ENCODE measurements at places on chromosomes 1 and 21.

DNA sequence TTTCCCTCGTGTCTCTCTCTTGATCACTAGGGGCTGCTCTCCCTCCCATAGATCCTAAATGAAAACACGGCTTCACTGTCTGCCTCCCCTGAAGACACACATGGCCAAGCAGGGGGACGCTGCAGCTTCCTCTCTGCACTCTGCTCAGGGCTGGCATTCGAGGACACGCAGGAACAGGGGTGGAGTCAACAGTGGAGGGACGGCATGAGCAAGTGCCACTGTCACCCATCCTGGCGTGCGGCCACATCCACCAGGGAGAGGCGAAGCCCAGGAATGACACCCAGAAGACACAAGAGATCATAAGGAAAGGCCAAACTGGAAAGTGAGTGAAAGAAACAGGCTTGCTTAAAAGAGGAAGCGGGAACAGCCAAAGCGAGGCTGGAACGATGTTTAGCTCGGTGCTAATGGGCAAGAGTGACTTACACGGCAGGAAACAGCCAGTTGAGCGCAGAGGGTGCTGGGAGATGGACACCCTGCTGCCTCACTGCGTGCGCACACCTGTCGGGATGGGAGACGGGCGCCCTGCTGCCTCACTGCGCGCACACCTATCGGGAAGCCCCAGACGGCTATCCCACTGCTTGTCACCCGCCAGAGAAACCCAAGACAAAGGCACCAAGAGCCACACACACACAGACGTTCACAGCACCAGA, 13.6 kb upstream of the C1QTNF12 start:
- no peak for DNase-seq

GRCh38 chr1:199132006-199132405, 493.2 kb downstream of the PTPRC start:
- DNase-seq, result no peak

- no peak for DNase-seq
These were observed 10.6 kb upstream of the S100A11 start for GRCh38 chr1:152047413-152047729.

DNA sequence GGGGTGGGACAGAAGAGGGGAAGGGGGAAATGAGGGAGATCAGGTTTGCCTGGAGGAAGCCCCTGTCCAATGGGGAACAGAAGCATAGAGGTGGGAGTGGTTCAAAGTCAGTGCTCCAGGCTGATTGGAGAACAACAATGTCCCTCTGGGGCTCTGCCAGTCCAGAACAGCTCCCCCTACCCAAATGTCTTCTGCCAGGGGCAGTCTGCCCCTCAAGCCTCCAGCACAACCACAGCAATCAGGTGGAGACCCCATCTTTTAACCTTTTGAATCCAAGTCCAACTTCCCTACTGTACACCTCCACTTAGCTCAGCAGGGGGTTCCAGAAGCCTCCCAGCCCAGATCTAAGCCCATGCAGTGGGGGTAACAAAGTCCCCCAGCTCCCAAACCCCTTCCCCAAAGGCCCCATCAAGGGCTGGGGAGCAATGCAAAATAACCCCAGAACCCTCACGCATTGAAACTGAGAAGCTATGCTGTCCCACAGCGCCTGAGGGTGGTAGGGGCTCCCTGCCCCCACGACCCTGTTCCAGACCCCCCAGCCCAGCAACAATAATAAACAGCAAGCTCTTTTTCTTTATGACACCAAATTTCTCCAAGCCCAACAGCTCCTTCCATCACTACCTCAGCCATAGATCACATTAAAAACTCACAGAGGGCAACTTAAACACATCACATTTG, 3.3 kb downstream of the AHDC1 start:
- no peak for DNase-seq

- no peak for DNase-seq
These were observed 227.1 kb downstream of the TOMM20 start for GRCh38 chr1:234901491-234902049.

GRCh38 chr1:180947499-180947885, 34.8 kb downstream of the KIAA1614 start:
- no peak for DNase-seq

GRCh38 chr1:62590255-62590969, 6.9 kb upstream of the ANGPTL3 start:
- DNase-seq, result no peak

DNA sequence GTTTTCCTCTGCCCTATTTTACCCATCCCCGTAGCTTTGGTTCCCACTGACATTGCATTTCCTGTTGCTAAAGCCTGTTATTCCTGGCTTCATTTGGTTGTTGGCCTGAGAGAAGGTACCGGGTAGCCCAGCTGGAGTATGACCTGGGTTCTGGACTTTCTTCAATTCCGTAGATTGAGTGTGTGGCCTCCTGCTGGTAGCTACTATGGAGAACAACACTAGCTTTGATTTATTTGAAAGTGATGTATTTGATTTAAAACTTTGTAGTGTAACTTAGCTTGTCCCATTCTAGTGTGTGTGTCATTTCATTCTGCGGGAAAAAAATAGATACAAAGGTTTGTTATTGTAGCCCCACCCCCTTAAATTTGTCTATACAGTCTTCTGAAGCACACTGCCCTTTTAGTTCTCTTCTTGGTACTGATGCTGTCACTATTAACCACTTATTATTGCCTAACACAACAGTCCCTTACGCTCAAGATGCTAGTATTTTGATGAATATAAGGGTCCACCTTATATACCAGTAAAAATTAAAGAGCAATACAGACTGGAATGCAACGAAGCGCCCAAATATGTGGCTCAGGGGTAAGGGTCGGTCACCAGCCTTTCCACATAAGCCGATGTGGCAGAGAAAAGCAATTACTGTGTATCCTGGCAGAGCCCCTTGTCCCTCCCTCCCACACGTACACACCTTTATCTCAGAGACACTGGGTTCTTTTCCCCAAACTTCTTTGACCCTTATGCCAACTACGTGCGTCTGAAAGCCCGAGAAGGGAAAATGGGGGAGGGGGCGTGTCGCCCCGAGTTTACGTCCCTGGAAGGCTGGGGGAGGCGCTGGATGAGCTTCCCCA, 643 bp upstream of the MOV10 start:
- DNase-seq, result peak; percentile 30

GRCh38 chr1:36905941-36906340, 128.4 kb downstream of the GRIK3 start:
- no peak for DNase-seq

DNA sequence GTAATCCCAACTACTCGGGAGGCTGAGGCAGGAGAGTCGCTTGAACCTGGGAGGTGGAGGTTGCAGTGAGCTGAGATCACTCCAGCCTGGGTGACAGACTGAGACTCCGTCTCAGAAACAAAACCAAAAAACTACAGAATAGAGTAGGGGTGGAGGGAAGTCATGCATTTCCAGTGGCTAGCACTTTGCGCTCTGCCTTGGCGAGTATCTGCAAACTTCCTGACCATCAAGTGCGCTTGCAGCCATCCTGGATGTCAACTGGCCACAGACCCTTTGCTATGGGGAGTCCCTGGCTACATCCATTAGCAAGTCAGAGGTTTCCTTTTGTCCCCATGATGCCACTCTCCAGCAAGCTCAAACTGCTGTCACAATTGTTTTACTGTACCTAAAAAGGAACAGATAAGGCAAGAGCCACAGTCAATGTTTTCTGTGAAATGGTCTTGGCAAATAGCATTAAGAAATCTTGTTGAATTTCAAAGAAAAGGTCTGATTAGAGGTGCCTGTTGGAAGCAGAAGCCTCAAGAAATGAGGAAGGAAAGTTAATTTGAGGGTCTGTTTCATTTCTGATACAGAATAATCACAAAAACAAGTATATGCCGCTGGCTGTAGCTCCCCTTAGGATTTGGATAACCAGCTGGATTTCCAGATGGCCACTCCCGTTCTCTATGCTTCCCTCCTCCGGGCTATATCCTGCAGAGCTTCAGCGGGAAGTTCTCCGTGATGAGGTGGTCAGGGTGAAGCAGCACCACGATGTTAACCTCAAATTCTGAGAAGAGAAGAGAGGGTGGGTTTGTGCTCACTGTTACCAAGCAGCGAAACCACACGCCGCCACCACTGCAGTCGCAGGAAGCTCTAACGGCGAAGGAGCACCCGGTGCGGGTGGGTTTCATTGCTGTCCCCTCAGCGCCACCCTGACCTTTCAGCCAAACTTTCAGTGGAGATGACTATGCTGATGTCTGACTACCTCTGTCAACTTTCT, 42.0 kb downstream of the VPS26C start:
- no peak for DNase-seq

- no peak for DNase-seq
These were observed 174.3 kb upstream of the LMO4 start for GRCh38 chr1:87154384-87154783.

GRCh38 chr1:64184003-64184440, 19.4 kb upstream of the UBE2U start:
- DNase-seq, result no peak

GRCh38 chr1:116062201-116062600, 49.0 kb upstream of the MAB21L3 start:
- DNase-seq, result no peak

GRCh38 chr1:39082010-39082799, 56.1 kb downstream of the NDUFS5 start:
- DNase-seq, result no peak

DNA sequence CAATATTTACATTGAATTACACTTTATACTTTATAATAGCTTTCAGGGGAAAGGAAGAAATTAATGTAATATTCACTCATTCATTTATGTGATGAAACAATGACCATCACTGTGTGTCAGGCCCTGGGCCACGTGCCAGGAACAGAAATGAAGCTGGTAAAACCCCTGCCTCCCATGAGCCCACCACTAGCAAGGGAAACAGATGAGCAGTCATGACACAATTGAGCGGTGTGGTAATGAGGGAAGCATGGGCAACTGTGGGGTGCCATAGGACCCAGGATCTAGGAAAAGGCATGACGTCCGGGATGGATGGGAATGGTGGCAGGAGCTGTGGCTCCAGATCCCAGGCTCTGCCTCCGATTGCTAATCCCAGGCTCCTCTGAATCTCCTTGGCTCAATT, 17.0 kb upstream of the SLC5A9 start:
- DNase-seq, result no peak

DNA sequence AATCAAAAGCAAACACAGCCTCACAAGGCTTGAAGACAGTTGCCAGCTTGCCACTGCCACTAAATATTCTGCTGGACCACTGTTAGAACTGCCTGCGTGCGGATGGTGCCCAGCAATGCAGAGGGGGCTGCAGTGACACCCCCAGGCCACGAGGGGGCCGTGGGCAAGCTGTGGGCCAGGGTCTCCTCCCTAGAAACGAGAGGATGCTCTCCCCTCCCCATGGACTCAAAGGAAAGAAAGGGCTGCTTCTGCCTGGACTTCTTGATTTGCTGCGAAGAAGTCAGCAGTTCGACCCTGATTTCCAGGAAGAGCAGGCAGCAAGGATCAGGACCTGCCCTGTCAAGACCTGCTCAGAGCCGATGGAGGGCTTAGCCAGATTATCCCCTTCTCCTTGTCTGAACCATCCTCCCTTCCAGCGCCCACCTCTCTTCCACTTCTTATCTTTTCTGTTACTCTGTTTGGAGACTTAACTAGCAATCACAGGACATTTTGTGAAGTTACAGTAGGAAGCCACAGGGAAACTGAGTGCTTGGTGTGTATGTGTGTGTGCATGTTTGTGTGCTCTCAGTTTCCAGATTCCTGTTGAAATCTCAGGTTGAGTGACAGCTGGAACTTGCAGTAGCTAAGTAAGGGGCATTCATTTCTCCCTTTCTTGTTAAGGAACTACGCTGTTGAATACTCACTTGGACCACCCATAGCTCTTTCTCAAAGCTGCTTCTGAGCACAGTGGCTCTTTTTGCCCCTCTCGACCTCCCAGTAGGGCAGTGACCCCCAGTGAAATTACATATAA, 2.7 kb downstream of the MAN1C1 start:
- DNase-seq, result no peak

DNA sequence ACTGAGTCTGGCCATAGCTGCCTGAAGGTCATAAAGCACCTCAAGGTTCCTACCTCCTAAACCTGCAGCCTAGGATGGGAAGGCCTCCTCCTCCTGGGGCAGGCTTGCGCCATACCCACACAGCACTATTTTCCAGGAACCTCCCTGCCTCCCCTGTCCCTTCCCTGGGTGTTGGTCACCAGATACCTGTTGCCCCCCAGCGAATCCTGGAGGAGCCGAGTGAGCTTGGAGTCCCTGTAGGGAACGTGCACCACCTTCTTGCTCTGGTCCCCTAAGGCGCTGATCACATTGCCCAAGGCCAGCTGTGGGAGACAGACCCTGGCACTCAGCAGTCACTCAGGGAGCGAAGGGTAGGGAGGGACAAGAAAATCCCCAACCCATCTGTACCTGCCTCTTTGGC, 19.4 kb downstream of the KIF21B start:
- DNase-seq, result no peak

- no peak for DNase-seq
These were observed 26.4 kb upstream of the KCNC4 start for GRCh38 chr1:110183642-110184167.

GRCh38 chr1:110309139-110309538, 30.0 kb upstream of the RBM15 start:
- no peak for DNase-seq

GRCh38 chr1:20284625-20285024, 6.0 kb upstream of the VWA5B1 start:
- no peak for DNase-seq

DNA sequence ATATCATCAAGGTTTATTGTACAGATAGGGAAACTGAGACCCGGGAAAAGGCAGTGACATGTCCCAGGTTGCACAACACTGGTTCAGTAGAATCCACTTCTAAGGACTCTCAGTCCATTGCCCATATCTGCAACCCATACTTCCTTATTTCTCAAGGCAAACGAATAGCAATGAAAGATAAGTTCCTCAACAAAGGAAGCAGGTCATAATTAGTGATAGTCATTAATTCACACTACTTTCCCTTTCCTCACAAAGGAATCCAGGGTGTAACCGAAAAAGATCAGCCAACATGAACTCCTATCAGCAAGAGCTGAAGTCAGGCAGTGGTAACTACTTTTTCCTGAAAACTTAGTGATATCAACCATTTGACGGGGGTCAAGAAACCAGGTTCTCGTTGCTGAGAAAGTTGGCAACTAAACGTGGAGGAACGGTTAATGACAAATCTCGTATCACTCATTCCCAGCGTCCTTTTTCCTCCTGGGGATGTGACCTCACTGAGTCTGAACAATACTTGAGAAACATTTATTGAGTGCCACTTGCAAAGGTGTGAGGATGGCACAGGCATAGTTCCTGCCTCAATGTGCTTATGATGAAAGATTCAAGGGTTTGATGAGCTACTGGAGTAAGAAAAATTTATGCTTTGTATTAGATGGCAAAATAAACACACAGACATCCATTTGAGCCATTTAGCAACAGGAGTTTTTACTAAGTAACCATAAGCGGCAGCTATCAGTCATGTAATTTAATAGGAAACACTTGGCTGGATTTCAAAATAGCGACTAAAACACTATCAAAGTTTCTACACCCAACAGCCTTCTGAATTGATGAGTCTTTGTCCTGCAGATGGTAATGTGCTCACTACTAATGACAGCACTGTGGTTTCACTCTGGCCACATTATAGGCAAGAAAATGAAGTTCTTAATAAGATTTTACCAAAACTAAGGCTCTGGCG, 82.3 kb downstream of the PLPP3 start:
- no peak for DNase-seq

- DNase-seq, result no peak
These were observed 393.6 kb downstream of the AGBL4 start for GRCh38 chr1:49630156-49630555.

GRCh38 chr1:58783090-58783992, 506 bp downstream of the JUN start:
- no peak for DNase-seq

Measured in amniotic stem cell (primary cell).